ENCODE measurements at places on chromosomes 5 and 9.

GRCh38 chr9:94974154-94974879 lies 247.8 kb downstream of the AOPEP start:
- DNase-seq = no peak

- DNase-seq = no peak
Measured at GRCh38 chr5:72032788-72033187, 74.5 kb upstream of the MAP1B start.

DNA sequence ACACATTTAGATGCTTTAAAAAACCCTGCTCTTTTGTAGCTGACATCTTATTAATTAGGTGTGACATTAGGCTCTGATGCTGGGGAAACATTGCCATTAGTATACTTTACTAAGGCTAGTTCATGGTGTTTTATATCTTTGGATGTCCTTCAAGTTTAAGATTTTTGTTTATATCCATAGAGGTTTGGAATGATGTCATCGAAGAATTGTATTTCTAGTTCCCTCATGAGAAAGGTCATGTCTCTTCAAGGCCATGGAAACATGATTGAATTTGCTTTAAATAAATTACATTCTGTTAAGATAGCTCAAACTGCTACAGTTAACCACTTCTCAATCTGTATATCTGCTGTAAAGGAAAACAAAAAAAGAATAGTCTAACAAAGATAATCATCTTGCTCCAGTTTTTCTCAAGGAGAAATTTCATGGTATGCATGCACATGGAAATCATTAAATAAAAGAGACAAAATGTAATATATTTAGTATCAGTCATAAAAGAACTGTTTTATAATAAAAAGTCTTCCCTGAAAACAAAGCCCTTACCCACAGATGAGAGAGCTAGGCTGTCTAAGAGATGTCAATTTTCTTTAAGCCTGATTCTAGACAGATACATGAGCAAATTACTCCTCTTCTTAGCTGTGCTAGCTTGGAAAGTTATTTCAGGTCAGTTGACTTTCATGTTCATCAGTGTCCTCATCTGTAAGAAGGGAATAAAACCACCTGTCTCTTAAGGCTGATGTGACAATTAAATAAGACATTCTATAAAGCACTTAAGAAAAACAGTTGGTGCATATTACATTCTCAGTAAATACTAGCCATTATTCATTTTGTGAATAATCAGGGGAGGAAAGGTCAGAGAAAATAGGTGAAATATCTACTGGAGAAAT lies 25.0 kb upstream of the STARD4 start:
- DNase-seq = no peak

GRCh38 chr5:177399997-177400868 lies at the start of gene PFN3:
Gene PFN3 (minus strand): TSS chr5:177400661. CDS start chr5:177400576, 85 bp downstream.
- no peak for DNase-seq
